ENCODE measurements at places on chromosomes 6 and 20.

DNA sequence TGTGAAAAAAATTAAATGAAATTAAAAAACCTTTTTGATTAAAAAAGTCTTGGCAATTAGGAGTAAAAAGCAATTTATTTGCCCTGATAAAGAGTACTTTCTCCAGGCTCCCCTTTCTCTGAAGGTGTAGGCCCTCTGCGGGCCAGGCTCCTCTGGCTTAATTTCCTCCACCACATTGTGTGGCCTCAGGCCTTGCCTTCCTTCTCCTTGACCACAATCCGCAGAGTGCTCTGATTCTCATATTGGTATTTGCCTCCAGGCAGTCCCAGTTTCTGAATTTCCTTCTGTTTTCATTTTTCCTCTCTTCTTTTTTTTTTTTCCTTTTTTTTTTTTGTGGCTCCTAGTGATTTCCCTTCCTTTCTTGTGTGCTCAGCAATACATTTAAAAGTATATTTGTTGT is 96.4 kb downstream of the AIG1 start:
- no peak for DNase-seq

DNA sequence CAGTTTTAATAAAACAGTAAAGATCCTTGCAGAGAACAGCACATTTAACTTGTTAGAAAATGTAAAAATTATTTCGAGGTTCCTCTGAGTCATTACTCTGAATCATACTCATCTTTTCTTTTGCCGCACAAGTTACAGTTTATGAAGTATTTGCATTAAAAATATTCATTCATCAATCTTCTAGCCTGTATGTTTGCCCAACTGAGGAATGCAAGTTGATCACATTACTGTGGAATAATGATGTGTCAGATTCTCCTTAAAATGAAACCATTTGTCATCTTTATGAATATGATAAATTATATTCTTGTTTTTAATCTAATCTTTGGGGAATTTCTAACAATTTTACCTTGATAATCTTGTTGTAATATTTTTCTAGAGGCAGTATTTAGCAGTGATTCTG is 340.4 kb upstream of the OPRM1 start:
- no peak for DNase-seq

GRCh38 chr6:64838726-64839125 is 868.3 kb downstream of the EYS start:
- no peak for DNase-seq

GRCh38 chr6:79334674-79335073 is 100.2 kb upstream of the HMGN3 start:
- no peak for DNase-seq

GRCh38 chr6:49721297-49721696 is 8.0 kb upstream of the CRISP2 start:
- DNase-seq, result no peak

GRCh38 chr6:4962905-4963304 is 40.9 kb downstream of the RPP40 start:
- no peak for DNase-seq

- no peak for DNase-seq
These were observed 95.8 kb upstream of the IRAK1BP1 start for GRCh38 chr6:78771586-78771985.

DNA sequence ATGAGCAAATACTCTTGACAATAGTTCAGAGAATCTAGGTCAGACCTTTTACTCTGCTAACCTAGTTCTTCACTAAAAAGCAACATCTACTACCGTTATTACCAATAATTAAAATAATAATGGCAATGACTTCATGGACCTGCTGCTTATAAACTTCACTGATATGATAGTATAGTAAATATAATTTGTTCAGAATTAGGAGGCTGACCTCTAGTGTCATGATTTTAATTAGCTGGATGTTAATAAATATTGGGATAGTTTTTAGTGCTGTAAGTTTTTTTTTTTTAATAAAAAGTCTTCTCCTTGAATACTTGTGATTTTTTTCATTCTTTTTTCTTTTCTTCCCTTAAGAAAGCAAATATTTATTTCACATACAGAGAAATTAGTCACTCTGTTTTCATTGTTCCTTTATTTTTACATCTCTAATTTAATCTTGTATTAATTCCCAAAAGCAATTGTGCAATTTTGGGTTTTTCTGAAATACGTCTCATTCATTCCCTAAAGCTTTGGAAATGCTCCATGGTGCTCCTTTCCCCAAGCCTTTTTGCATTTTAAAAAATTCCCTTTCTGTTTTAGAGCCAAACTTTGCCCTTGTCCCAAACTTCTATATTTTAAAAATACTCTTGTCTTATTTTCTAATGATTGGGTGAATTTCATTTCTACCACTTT is 46.6 kb upstream of the UST start:
- DNase-seq, result no peak

DNA sequence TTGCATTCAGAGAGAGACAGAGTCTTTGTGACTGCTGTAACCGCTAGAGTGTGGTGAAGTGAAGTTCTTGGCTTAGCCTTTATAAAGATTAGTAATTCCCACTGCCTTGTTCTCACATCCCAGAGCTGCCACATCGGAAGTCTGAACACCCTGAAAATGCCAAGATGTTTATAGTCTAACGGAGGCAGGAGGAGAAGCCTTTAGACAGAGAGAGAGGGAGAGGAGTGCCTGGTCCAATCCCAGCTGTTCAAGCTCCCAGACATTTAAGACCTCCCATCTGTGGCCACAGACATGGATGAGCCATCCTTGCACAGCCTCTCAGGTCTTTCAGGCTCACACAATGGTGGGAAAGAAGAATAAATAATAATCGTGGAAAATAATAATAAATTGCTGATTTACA is 1422.8 kb upstream of the EYS start:
- DNase-seq, result no peak

- no peak for DNase-seq
These were observed 186.9 kb downstream of the AKAP7 start for GRCh38 chr6:131322125-131322524.

DNA sequence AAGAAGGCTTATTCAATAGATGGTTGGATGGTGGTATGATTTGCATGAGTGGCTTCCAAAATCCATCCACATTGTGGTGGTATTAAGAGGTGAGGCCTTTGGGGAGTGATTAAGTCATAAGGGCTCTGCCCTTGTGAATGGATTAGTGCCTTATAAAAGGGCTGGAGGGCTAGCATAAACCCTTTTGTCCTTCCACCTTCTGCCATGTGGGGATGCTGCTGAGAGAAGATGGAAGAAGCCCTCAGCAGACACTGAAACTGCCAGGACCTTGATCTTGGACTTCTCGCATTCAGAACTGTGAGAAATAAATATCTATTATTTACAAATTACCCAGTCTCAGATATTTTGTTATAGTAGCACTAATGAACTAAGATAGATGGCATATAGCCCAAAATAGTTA is 27.8 kb upstream of the SRPK1 start:
- no peak for DNase-seq

DNA sequence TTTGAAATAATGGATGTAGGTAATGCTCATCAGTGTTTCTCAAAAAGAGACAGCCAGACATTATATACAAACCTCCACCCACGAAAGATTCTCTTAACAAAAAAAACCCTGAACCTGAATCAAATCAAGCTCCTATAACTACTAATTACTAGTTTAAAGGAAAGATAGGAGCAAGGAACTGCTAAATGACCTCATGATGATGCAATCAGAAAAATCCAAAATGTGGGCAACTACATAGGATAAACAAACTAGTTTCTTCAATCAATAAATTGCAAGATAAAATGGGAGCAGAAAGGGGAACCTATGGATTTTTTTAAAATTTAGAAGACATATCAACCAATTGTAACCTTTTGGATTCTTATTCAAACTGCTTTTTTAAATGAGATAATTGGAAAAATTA is 43.2 kb upstream of the TMEM30A start:
- DNase-seq, result no peak

DNA sequence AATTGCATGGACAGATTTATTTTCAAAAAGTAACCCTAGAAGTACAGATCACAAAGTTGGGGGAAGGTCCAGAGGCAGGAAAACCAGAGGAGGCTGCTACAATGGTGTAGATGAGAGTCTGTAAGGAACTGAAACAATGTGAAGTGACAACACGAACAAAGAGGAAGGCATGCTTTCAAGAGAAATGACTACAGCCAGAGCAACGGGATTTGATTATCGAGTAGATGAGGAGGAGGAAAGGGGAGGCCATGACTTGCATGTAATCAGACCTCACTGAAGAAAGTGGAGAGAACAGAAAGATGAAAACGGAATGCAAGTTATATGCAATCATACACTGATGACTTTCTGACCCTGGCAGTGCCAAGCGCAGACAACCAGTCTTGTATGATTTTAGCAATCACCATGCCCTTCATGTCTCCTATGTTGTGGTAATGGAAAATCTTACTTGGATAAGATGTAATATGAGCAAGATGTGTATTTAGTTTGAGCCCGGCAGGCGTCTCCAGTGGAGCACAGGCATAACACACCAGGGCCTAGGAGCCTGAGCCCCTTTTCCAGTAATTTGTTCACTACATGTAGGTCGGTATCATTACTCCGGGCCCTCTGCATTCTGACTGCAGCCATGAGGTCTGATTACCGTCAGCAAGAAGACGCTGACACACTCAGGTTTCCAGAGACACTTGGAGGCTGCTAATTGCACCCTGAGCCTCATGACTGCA is 34.0 kb upstream of the FAM83C start:
- DNase-seq, result no peak

DNA sequence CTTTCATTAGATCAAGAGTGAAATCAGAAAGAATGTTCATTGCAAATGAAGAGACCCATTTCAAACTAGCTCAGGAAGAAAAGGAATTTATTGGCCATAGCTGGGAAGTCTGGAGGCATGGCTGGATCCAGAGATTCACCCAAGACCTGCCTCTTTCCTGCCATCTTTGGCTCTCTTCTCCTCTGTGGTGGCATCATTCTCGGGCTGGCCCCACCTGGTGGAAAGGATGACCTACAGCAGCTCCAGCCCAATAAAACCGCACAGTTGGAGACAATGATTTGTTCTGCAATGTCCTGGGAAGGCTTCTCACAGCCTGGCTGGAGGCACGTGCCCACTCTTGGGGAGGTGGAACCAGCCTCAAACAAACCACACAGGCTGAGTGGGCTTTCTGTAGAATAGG is 18.1 kb upstream of the FERMT1 start:
- DNase-seq, result no peak

DNA sequence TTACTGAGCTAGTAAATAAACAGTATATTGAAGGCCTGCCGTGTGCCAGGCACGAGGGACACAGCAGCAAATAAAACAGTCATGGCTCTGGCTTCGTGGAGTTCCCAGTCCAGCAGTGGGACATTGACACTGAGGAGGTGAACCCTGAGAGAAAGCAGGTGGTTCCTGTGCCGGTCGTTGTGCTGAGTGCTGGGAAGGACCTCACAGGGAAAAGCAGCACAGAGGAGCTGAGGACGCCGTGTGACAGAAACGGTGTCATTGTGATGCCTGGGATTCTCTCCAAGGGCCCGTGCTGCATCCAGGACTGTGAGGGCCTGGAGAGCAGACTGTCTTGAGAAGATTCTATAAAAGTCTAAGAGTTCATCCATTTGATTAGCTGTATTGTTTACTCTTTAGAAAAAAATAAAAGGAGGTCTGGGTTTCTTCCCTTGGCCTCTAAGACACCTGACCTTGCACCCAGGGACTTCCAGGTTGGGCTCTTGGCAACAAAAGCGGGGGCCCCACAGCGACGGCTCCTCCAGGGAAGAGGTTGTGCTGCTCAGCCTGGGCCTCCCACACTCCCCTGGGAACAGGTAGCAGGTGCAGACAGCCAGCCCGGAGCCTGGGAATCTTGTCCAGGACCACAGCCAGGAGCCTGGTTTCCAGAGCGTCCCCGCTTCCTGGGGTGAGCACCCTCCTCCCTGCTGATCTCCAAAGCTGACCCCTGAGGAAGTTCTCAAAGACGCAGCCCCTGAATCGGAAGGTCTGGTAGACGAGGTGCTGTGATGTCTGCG is 251.2 kb upstream of the PMEPA1 start:
- DNase-seq, result no peak

GRCh38 chr6:139903411-139904157 is 529.1 kb upstream of the CITED2 start:
- DNase-seq, result no peak

DNA sequence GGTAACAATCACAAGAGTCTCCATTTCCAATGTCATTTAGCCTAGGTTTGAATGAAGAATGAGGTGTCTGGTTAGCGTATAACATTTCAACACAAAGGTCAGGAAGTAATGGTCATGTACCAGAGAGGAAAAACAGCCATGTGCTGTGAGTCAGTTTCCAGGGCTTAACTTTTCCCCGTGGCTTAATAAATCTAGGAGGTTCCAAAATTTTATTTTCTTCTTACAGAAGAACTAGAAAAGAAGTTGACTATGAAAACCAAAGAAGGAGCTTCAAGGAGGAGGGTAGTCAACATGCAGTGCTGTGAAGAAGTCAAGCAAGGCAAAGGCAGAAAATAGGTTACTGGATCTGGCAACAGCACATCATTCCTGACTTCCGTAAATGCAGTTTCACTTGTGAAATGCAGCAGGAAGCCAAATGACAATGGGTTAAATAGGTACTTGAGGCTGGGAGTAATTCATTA is 8.4 kb upstream of the GABRR2 start:
- DNase-seq, result no peak

DNA sequence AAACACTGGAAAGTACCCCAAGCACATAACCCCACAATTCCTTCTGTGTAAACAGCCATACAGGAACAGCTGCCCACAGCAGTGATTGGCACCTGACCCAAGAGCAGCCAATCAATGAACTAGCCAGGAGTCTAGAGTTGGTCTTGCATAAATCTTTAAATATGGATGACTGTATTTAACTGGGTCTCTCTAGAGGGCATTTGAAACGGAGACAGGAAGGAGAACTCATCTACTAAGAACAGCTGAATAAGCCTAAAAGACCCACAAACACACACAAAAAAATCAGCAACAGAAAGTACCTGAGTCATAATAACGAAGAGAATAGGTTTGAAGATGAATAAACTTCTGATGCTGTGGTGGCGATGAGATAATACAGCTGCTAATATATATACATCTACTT is 49.0 kb upstream of the ASF1A start:
- DNase-seq, result no peak

- no peak for DNase-seq
These were observed 278.2 kb downstream of the TFAP2A start for GRCh38 chr6:10136636-10137035.

- no peak for DNase-seq
These were observed 1.7 kb downstream of the ADRM1 start for GRCh38 chr20:62304331-62305148.

GRCh38 chr6:121794630-121795029 is 359.2 kb downstream of the GJA1 start:
- DNase-seq, result no peak

- DNase-seq, result no peak
These were observed 67.5 kb downstream of the JARID2 start for GRCh38 chr6:15313367-15313766.

All from DMS79 (cell line).